ENCODE measurements at places on chromosomes 7 and 10.
A peak's percentile ranks its signal among the peaks of the same experiment; 100 is the strongest.

GRCh38 chr10:34999532-34999931, 90.6 kb downstream of the CUL2 start:
- ATAC-seq = no peak

GRCh38 chr10:22593636-22594198, 120.7 kb downstream of the PIP4K2A start:
- no peak for ATAC-seq

DNA sequence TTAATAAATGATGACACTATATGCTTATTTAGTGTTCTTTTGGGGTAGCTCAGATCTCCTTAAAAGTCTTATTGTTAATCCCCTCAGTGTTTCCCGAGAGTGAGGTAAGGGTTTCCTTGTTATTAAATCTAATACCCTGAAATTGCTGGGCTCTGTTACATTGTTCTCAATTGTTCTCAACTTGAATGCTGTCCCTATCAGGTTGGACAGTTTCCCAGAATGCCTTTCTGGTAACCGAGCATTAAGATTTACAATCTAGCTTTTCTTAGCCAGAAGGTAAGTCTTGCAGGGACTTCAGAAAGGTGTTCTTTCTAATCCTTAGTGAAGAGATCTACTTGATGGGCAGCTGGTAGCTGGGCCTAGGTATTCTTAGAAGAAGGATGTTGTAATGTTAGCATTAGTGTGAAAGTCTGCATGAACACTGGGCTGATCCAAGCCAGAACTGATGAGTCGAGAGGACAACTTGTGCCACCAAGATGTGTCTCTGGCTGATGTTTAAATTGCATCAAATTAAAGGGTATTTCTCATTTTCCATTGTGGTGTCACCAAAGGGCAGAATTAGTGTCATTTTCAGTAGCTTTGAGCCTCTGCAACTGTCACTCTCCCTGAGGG, 89.9 kb downstream of the SND1 start:
- ATAC-seq = no peak

DNA sequence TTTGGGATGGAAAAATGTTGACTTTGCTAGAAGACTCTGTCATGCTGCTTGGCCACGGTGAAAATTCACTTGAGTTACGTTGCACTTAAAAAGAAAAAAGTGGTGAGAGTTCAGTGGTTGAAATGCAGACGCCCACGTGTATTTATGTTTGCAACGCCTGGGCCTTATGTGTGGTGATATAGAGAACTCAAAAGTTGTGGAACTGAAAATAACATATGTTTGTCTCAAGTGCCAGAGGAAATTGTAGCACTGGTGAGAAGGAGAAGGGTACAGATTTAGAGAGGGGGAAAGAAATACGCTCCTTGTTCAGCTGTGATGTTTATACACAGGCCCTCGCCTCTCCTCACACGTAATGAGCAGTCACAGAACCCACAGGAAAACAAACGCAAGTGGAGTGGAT, 73.6 kb downstream of the EMX2 start:
- ATAC-seq = no peak

DNA sequence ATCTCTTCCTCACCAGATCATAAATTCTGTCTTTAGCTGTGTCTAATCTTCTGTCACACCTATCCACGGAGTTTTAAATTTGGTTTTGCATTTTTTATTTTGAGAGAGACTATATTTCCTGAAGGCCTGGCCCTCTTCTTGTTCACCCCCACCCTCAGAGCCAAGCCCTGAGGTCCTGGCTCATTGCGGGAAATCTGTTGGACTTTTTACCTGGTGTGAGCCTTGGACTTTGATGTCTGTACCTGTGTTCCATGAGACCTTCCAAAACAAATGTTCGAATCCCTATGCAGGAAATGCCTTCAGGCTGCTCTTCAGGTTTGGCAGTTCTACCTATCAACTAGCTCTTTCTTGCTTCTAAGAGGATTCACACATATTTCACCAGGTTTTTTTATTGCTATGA, 175.2 kb upstream of the GRB10 start:
- no peak for ATAC-seq

DNA sequence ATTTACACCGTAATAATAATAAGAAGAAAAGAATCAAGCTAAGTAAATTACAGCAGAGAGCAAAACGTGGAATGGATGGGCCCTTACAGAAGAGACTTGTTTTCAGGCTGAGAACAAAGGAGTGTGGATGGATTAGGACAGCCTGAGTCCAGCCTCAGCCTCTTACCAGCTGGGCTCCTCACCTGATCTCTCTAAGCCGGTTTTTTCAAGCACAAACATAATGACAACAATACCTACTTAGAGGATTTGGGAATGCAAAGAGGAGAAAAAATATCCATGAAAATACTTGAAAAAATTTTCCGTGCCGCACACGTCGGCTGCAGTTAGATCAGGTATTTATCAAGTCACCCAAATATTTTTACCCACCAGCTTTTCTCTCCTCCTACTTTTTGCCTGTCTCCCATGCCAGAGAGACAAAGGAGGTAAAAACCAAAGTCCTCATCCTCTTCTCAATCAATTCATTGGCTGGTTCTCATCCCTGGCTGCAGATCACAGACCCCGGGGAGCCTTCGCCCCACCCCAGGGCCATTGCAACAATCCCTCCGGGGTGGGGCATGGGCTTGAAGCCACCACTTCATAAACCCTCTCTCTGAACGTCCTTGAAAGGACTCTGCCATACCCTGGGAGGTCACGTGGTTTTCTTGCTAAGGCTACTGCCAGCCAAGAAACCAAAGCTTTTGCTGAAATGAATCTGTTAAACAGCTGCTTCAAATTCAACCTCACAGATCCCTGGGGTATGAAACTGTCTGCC, 29.7 kb upstream of the GTF2I start:
- peak; percentile 58 for ATAC-seq

GRCh38 chr7:30281791-30282190, 2.6 kb upstream of the ZNRF2 start:
- no peak for ATAC-seq

- ATAC-seq = 0 out of 3 replicates have a peak, but pooled peaks have one; percentile 18
Observed at GRCh38 chr7:47039904-47040303, 542.0 kb downstream of the TNS3 start.

DNA sequence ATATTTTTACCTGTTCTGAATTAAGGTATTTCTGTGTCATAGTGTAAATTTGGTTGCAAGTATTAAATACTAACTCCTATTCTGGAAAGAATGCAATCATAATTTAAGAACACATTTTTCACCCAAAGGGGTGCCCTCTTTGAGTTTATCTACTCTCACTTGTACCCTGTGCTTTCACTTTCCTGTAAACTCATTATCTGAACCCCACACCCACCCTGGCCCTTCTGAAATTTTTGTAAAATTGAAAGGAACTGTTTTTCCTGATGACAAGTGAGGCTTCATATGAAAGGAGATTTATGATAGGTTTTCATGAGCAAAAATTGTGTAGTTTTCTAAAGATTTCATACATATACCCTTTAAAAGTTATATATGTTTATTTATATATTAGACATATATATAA, 134.5 kb downstream of the WNT2 start:
- no peak for ATAC-seq

- ATAC-seq = no peak
Observed at GRCh38 chr10:4130685-4131084, 345.7 kb upstream of the KLF6 start.

GRCh38 chr7:50474382-50475160, 24.4 kb upstream of the FIGNL1 start:
- ATAC-seq = no peak

GRCh38 chr7:117848941-117849340, 24.3 kb downstream of the CTTNBP2 start:
- ATAC-seq = no peak

DNA sequence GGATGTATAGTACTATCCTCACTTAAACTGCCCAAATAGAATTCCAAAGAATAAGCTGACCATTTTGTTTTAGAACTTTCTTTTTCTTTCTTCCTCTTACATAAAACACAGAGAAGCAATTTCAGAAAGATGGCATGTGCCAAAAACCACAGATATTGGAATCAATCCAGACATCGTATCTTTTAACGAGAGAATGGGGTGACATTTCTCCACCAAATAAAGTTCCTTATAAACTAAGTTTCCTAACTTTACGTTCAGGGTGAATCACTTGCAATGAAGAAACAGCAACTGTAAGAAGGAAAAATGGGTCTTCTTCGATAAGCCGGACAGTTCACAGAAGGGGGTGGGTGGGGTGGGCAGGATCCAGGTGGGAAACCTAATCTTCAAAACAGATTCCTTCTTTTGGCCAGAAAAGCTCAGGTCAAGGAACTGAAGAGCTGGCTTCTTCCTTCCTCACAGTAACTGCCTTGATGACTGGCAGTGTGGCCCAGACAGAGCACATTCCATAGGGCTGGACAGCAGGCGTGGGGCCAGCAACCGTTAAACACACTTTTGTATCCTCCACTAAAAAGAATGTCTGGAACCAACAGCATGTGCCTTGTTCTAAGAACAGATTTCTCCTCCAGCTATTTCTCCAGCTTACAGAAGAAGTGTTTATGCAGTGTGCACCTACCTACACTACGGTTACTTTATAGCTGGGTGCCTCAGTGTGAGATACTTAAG, 31.5 kb downstream of the CREB3L2 start:
- peak; percentile 92 for ATAC-seq

DNA sequence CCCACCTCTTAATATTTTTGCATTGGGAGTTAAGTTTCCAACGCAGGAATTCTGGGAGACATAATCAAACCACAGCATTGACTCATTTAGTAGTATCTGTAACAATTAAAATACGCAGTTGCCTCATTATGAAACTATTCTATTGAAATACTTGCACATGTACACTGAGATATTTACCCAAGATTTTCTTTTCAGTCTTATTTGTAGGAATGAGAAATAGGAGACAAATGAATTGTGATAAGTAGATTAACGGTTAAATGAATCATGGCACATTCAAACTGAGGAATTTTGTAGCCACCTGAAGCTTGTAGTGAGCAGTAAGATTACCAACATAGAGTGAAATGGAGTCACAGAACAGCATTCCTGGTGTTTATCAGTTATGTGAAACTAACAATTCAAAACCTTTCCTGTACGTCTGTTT, 18.1 kb downstream of the RP9 start:
- peak; percentile 27 for ATAC-seq

DNA sequence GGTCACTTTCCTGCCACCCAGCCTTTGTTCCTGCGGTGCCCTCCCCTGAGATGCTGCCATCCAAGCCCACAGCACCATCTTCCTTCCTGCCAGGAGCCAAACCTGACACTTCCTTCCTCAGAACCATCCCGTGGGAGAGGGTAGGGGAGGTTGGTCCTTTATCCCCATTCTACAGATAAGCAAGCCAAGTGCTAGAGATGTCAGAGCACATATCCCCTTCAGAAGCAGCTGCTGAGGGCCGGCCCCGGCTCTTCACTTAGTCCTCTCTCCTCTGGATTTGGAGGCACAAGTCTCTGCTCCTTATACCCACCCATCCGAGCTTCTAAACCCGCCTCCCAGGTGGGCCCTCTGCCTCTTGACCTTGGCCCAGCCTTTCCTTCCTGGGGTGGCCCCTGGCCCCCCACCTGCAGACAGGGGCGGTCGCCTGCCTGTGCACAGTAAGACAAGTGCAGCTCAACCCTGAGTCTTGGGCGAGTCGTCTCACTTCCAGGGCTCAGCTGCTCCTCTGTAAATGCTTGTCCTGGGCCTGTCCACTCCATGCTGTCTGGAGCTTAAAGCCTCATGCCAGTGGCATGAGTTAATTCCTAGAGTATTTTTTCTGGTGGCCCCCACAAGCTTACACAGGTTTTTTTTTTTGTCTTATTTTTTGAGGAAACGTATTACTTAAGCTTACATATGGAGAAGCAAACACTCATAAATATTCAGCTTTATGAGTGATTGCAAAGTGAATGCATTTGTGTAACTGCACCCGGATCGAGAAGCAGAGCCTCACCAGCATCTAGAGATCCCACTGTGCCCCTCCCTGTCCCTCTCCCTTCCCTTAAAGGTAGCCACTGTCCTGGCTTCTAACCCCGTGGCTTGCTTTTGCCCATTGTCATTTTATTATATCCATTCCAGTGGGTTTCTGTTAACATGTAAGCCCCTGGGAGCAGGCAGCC, 125.1 kb downstream of the CDH23 start:
- ATAC-seq = no peak

DNA sequence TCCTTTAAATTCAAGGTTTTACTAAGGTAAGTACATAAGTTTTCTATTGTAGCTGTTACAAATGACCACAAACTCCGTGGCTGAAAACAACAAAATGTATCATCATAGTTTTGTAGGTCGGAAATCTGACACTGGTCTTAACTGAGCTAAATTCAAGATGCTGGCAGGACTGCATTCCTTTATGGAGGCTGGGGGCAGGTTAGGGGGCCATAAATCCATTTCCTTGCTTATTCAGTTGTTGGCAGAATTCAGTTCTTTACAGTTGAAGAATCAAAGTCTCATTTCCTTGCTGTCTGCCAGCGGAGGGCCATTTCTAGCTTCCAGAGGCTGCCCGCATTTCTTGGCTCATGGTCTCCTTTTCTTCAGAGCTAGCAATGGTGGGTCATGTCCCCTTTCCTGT, 11.2 kb upstream of the PRR15 start:
- ATAC-seq = no peak

GRCh38 chr7:19561121-19561805, 147.6 kb downstream of the POLR1F start:
- no peak for ATAC-seq

- no peak for ATAC-seq
Observed at GRCh38 chr10:45433716-45434469, 59.9 kb downstream of the ALOX5 start.

- ATAC-seq = no peak
Observed at GRCh38 chr7:140967438-140967837, 42.7 kb upstream of the BRAF start.

- ATAC-seq = no peak
Observed at GRCh38 chr7:102061981-102062390, 224.7 kb upstream of the SH2B2 start.

- no peak for ATAC-seq
Observed at GRCh38 chr10:112628951-112629609, 182.1 kb downstream of the VTI1A start.

DNA sequence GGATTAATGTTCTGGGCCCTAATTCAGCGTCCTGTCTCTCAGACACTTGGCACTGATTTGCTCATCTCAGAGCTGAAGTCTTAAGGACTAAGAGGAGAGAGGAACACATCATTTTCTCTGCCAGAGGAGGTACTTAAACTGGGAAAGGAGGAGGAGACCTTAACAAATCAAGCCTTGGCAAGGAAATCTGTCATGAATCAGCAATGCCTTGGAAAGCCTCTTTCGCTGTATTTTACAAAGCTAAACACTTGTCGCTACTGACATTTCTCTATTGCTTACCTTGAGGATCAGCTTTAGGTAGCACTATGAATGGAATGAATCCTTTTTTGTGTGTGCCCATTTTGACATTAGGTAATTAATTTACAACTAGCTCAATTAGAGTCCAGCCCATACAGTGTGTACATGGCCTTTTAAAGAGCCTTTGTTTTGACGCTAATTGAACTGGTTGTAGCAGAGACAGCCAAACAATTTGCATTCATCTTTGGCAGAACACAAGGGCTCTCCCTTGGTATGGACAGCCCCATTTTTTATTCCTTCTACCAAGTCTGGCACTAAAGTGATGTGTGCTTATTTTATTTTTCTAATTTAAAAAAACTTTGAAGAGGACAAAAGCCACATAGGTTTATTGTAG, 37.4 kb downstream of the AUTS2 start:
- peak; percentile 31 for ATAC-seq

DNA sequence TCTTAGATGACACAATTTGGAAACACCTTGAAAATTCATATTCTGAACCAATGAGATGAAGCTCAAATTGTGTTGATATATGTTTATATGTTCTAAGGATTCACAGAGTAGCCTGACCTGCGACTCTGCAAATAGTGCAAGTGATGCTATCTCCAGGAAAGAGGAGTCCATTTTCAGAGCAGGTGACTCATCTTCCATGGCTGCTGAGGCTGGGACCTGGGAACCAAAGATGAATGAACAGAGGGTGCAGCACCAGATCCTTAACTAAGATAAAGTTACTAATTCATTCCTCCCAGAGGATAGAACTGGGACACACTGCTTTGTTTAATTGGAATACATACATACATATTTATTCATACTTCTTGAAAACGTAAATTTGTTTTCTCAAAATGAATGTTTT, 240.6 kb upstream of the SEMA3C start:
- peak; percentile 72 for ATAC-seq

Measured in SK-N-SH treated with all-trans-retinoic acid at 6 μM for 48 hours (cell line).